Mucosa of gallbladder (tissue), 1 donor: ENCODE measurements at places on chromosomes 6 and 20. TPM values are rescaled to one million over a fixed set of nuclear protein-coding genes. Genes with fewer than 3 reads are reported as not detected.

DNA sequence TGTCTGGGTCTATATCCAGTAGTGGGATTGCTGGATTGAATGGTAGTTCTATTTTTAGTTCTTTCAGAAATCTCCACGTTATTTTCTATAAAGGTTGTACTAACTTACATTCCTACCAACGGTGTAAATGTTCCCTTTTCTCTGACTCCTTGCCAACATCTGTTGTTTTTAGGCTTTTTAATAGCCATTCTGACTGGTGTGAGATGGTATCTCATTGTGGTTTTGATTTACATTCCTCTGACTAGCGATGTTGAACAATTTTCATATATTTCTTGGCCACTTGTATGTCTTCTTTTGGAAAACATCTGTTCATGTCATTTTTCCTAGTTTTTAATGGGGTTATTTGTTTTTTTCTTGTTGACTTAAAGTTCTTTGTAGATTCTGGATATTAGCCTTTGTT lies 99.3 kb downstream of the BMP2 start:
- DNase-seq = no peak

GRCh38 chr6:84554074-84554473 lies 210.3 kb downstream of the TBX18 start:
- no peak for DNase-seq

GRCh38 chr6:144090384-144090783 lies 5.0 kb downstream of the SF3B5 start:
- no peak for DNase-seq

DNA sequence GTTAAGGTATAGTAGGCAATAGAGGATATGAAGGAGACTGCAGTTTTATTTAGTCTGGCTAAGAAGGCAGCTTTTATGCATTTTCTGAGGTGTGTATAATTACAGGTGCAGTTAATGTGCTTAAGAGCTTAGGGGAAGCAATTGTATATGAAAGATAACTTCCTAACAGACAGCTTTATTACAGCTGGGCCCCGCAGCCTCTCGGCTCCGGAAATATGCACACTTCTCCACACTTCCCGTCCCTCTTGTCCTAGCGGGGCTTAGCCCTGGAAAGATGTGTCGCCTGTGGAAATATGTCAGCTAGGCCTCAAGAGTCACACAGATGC lies 178.4 kb upstream of the ARID1B start:
- no peak for DNase-seq

Gene ETV7
- 2.5 TPM for total RNA-seq

Gene TRPC4AP
- 60.5 TPM for total RNA-seq

GRCh38 chr6:49805246-49805645 lies 18.2 kb upstream of the PGK2 start:
- no peak for DNase-seq

GRCh38 chr20:48214601-48215000 lies 429.3 kb upstream of the SULF2 start:
- DNase-seq = no peak

Gene RAD21L1
- total RNA-seq = not detected

DNA sequence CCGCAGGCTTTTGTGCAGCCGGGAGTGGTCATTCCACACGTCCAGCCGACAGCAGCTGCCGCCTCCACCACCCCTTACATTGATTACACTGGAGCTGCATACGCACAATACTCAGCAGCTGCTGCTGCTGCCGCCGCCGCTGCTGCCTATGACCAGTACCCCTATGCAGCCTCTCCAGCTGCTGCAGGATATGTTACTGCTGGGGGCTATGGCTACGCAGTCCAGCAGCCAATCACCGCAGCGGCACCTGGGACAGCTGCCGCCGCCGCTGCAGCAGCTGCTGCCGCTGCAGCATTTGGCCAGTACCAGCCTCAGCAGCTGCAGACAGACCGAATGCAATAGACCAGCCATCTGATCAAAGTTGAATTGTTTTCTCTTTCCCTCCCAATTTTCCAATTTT lies 10.6 kb downstream of the RBM24 start:
- DNase-seq = no peak

DNA sequence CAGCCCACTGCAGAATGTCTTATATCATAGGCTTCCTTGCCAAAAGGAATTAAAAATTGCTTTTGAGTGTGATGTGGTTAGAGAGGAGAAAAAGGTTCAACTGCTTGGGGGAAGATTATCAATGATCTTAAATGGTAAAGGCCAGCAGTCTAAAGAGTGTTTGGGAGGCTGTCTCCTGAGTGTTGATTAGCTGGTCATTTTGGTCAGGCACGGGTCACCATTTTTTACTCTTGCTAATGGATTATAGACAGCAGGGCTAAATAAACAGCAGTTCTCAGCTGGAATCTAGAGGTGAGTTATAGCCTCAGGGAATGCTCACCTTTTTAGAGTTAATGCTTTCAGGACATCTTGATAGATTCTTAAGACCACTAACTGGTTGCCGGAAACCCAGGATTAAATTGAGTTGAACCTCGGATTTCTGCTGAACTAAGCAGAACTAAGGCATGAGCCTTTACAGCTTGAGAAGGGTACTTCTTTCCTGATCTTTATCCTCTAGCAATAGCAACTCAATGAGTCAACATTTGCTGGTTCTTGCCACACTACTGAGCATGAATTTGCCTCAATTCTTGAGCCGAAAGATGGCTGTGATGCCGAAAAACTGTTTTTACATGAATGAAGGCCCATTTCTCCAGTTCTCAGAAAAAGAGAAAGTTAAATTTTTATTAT lies 120.4 kb downstream of the LRRC1 start:
- no peak for DNase-seq

Gene DUSP22
- 36.4 TPM for total RNA-seq

DNA sequence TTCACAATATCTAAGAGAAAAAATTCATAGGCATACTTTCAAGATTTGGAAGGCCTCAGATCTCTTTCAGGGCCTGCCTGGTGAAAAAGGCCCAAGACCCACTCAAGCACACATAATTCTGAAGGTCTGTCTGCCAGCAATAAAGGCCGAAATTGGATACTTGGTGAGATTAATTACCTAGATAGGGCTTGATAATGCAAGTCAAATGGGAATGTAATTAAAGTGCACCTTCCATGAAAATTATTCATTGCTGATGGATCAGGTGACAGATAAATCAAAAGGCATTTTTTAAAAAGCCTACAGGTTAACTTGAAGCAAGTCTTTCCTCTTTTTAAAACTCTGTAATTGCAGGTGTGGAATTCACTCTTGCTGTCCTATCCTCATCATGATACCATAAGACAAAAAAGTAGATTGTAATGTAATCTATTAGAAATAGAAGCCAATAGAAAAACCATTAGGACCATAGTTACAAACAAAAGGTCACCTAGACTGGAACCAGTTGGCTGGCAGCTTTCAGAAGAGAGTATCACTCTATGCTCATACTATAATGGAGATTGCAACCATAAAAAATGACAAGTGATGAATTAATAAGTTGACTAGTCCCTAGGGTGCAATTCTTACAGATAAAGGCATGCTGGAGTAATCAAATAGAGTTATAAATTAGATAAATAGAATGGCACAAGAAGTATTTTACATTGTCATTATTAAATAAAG lies 77.3 kb downstream of the EPHA7 start:
- DNase-seq = no peak

Gene FRK
- 24.3 TPM for total RNA-seq

DNA sequence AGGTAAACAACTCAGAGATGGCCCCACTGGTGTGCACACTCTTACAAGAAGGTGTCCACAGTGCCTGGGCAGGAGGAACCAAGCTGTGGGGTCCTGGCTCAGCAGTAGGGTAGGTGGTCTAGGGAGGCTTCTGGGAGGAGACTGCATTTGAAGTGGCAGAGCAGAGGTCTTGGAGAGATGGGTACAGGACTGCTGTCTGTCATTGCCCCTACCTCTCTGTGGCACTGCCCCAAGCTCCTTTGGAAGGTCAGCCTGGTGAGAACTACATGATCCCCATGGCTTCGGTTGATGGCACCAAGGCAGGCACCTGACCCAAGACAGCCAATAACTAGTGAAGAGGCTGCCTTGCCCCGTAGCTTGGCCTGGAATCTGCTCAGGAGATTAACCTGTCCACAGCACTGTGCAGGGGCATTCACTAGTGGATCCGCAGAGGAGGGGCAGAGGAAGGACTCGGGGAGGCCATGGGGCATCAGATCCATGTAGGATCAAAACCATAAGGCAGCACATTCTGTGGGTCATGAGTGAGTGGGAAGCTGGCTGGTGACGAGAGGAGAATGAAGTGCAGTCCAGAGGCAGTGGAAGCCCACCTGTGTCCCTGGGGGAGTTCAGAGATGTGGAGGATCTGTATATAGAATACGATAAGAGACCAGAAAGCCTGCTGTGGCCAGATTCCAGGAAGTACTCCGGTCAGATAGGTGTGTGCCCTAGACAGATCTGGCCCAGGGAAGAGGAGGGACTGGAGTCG lies 162.0 kb downstream of the GRM4 start:
- no peak for DNase-seq

Gene JPH2
- total RNA-seq = 48.9 TPM

DNA sequence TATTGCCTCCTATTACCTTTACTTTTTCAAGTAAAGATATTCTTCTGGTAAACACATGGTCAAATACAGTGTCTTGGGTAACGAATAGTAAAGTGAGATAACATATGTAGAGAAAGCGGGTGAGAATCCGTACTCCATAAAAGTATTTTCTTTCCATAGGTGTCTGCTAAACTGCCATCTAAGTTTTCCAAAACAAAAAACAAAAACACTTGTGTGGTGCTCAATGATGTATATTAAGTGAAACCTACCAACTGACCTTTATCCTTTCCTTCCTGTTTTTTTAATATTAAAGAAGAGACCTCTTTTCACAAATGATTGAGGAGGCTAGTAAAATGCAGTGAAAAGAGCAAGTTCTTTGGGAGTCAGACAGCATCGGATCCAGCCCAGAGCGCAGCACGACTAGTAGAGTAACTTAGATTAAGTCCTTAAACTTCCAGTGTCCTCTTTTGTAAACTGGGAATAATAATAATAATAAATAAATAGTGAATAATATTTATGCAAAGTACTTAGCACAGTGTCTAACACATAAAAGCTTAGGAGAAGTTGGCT lies 437 bp upstream of the CDKAL1 start:
- DNase-seq = no peak

DNA sequence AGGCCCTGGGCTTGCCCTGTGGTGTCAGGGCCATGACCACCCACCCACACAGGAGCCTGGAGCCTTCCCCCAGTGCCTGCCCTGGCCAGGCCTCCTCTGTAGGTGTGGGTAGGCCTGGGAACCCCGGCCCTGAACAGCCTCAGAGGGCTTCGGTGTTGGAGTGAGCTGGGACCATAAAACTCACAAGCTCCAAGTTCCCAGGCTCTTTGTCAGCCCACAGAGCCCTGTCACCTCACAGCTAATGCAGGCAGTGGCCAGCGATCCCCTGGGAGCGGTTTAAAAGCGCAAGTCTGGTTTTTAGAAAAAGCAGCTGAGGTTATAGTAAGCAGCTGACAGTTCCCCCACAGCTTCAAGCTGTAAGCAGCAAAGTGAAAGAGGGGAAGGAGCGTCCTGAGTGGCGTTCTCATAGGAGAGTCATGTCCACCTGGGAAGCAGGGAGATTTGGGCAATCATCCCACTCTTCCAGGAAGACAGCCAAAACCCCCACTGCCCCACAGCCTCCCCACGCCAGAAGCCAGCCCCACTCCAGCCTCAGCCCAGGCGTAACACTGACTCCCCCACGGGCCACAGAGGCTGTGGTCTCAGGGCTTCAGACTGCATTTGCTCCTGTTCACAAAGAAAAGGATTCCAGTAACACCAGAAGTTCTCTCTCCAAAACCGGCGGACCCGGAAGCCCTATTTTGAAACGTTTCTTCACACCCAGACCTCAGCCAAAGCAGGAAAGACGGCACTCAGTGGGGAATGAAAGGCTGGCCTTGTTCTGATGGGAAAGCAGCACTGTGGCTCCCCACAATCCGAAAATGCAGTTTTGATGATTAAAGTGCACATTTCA lies 34.3 kb upstream of the FOXC1 start:
- DNase-seq = no peak

DNA sequence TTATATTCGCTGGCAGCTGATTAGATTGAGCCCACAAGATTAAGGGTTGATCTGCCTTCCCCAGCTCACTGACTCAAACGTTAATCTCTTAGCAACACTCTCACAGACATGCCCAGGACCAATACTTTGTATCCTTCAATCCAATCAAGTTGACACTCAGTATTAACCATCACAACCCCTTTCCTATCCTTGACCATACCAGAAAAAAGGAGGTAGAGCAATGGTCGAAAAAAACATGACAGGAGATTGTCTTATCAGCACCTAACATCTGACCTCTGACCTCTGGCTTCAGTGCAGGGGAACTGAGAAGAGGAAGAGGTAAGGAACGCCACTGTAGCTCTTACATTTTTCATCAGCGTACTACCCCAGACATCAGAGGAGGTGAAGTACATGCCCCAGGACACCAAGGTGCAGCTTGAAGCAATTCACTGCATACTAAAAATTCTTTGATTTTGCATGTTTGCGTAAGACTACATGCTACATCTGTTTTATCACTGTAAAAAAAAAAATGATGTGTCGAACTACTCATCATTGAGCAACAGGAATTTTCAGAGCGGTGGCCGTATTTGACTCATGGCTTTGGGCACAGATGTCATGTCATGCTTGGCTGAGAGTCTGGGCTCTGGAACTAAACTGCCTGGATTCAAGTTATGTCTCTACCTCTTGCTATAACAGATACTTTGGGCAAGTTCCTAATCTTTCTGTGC lies 188.0 kb upstream of the TAB2 start:
- DNase-seq = no peak

Gene ALDH5A1
- 20.7 TPM for total RNA-seq

DNA sequence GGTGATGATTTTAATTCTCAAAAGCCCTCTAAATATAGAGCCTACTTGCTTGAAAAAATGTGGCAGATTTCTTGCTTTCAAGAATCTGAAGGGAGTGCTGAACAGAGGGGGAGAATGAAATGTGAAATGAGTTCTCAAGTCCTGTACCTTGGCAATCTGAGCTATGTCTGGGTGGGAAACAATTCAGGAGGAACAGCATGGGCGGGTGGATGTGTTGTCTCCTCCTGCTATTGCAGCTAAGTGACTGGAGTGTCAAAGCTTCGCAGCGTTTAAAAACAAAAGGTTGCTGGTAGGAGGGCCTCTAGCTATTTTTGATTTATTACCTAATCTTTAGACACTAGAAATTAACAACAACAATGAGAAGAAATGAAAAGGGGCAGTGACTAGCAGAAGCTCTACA lies 102.5 kb upstream of the ARG1 start:
- DNase-seq = no peak

DNA sequence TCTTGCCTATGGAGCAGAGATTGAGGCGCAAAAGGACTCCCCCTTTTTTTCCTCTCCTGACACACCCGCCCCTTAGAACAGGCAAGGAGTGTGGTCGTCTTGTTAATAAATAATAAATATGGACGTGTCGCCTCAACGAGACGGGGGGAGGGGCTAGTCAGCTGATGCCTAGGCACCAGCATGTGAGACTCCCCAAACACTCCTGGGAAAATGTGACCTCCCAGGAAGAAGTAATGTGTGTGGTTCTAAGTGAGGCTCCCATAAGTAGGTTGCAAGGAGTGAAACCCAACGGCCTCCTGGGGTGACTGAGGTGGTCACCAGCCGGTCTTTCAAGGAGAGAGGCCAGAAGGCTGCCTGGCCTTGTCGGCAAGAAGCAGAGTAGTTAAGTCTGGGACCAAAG lies 1.1 kb upstream of the FAXC start:
- no peak for DNase-seq

- no peak for DNase-seq
Measured at GRCh38 chr6:8000636-8001035, 63.6 kb downstream of the BLOC1S5 start.

Gene BPIFA1
- not detected for total RNA-seq
